ENCODE measurements at places on chromosomes 12 and 14. TPM values are rescaled to one million over a fixed set of nuclear protein-coding genes. Genes with fewer than 3 reads are reported as not detected.

PROX2 gene
- not detected for total RNA-seq

SPIC gene
- total RNA-seq = not detected

HOXC5 gene
- not detected for total RNA-seq

KANSL2 gene
- total RNA-seq = 16.1 TPM

RPL10L gene
- 2.5 TPM for total RNA-seq

TAS2R20 gene
- 1.2 TPM for total RNA-seq

NTF3 gene
- 0.49 TPM for total RNA-seq

GLT1D1 gene
- 0.17 TPM for total RNA-seq

BHLHE41 gene
- 31.8 TPM for total RNA-seq

TMPO gene
- total RNA-seq = 80.0 TPM

ENDOU gene
- total RNA-seq = not detected

PARP2 gene
- 12.5 TPM for total RNA-seq

RHOJ gene
- total RNA-seq = 3.0 TPM

INSM2 gene
- total RNA-seq = not detected

FOXG1 gene
- total RNA-seq = not detected

LUM gene
- 26.1 TPM for total RNA-seq

KRT2 gene
- total RNA-seq = not detected

STYK1 gene
- 53.3 TPM for total RNA-seq

FLVCR2 gene
- 10.8 TPM for total RNA-seq

BICDL1 gene
- 5.0 TPM for total RNA-seq

CD4 gene
- total RNA-seq = 6.2 TPM

PRH2 gene
- total RNA-seq = not detected

SLCO1B1 gene
- not detected for total RNA-seq

UBE2N gene
- 106 TPM for total RNA-seq

KLRC2 gene
- not detected for total RNA-seq

TAS2R42 gene
- total RNA-seq = not detected

RERG gene
- 0.84 TPM for total RNA-seq

ZDHHC22 gene
- 0.07 TPM for total RNA-seq

ERP27 gene
- total RNA-seq = 2.1 TPM

TOMM20L gene
- not detected for total RNA-seq

SDS gene
- 1.0 TPM for total RNA-seq

VRTN gene
- total RNA-seq = not detected

SLC25A47 gene
- not detected for total RNA-seq

FAM216A gene
- total RNA-seq = 1.6 TPM

SLC15A4 gene
- 12.8 TPM for total RNA-seq

NAV3 gene
- total RNA-seq = 0.72 TPM

WNT1 gene
- total RNA-seq = not detected

TMEM233 gene
- total RNA-seq = 0.13 TPM

AHSA1 gene
- 316 TPM for total RNA-seq

EPS8 gene
- total RNA-seq = 93.7 TPM

IFNG-AS1 gene
- not detected for total RNA-seq

NUDT4 gene
- total RNA-seq = 102 TPM

RFX4 gene
- not detected for total RNA-seq

CLEC2A gene
- not detected for total RNA-seq
